ENCODE measurements at places on chromosomes 1 and 21.
A peak's percentile ranks its signal among the peaks of the same experiment; 100 is the strongest.

GRCh38 chr21:42051788-42052187 lies 19.3 kb upstream of the UMODL1 start:
- DNase-seq = peak; percentile 5

DNA sequence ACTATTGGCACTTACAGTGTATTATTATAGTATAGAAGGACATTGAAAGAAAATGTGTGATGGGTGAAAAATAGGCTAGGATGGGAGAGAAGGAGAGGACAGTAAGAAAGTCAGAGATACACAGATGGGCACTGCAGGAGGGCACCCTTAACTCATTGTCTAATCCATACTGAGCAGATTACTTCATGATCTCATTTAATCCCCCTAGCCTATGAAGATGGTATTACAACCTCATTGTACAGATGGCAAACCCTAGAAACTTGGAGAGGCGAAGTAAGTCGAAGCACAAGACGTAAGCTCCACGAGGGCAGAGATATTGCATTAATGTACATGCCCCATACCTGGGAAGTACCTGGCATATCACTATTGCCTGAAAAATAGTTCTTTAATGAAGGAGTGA lies 346.9 kb upstream of the DAB1 start:
- DNase-seq = no peak

GRCh38 chr21:36459098-36459497 lies 20.8 kb downstream of the CLDN14 start:
- DNase-seq = no peak

GRCh38 chr1:38332649-38333310 lies 286.2 kb upstream of the POU3F1 start:
- no peak for DNase-seq

DNA sequence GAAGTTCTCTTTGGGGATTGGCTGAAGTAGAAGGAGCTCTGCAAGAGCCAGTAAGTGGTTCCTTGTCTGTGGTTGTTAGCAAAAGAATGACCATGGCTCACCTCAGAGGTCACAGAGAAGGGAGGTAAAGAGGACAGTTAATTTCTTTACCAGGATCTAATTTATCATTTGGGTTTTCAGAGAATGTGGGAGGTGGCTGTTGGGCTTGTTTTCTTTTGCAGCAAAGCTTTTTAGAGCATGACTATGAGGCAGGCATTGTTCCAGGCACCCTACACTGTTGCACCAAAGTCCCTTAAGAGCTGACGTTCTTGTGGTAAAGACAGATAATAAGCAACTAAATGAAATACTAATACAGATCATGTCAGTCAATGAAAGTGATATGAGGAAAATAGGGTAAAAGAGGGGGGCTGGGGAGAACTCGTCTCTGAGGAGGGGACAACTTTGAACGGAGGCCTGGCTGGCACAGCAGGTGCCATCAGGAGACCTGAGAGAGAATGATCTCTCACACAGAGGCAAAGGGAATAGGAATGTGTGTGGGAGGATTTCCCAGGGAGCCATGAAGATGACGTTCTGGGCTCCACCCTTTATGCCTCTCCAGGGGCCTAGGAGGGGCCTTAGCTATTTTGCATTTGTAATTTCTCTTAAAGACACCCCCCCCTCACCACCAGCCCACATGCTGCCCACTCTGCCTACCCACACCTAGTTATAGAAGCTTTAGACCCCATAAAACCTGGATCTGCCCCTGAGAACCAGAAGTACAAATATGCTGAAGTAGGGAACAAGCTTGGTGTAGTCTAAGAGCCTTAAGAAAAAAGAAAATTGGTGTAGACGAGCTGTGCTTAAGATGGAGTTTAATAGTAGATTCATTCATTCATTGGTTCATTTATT lies 177.5 kb downstream of the ROR1 start:
- DNase-seq = peak; percentile 33

GRCh38 chr1:117685936-117686806 lies 80.3 kb downstream of the TENT5C start:
- no peak for DNase-seq

GRCh38 chr1:204947747-204948146 lies 77.1 kb downstream of the NFASC start:
- DNase-seq = no peak

DNA sequence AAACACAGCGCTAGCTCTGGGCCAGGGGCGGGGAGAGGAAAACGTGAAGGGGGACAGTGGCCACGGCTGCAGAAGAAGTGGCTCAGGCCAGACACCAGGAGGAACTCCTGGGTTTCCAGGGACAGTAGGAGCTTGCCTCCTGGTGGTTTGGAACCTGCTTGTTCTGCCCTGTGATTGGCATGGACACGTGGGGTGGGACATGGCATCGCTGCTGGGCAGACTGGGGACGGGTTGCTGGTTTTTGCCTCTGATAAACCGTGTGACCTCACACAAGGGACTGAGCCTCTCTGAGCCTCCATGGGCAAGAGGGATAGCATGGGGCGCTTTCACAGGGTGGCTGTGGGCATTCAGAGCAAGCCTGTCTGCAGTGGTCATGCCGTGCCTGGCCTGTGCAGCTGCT lies 7.5 kb upstream of the PLCH2 start:
- no peak for DNase-seq

GRCh38 chr1:110515041-110515440 lies 3.9 kb downstream of the KCNA10 start:
- no peak for DNase-seq

DNA sequence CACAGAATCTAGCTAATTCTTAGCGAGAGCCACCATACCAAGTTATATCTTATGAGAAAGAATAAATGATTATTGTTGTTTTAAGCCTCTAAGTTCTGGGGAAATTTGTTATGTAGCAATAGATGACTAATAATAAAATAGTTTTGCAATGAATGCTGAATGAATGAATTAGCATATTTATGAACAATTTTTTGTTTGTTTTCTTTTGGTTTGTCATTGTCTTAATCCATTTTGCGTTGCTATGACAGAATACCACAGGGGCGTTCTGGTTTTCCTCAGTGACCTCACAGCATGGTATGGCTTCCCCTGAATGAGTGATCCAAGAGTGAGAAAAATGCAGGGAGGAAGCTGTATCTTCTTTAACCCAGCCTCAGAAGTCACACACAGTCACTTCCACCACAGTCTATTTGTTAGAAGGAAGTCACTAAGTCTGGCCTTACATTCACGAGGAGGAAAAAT lies 53.8 kb upstream of the HPDL start:
- DNase-seq = peak; percentile 44

- no peak for DNase-seq
These were observed 113.4 kb downstream of the MAB21L3 start for GRCh38 chr1:116224561-116224960.

GRCh38 chr1:100342348-100342747 lies 10.0 kb upstream of the CDC14A start:
- DNase-seq = no peak

All from fibroblast of villous mesenchyme (primary cell).